ENCODE measurements at places on chromosomes 7 and 10.

DNA sequence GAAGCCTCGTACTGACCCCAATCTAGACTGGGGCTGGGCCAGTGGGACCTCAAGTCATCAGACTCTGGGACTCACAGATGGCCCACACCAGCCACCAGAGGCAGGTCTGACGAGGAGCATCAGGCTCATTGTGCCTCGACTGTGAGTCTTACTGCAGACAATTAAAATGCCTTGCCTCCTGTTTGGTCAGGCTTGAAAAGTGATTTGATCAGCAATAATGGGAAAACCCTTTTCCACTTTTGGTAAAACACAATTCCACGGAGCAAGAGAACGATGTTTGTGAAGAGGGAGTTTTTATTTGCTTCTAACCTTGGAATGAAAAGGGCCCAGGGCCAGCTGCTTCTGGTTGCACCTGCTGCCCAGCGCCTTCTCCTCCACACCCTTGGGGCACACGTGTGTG is 43.9 kb downstream of the C10orf143 start:
- no peak for DNase-seq

GRCh38 chr10:59635502-59636290 is 74.0 kb downstream of the SLC16A9 start:
- DNase-seq: no peak

GRCh38 chr10:89615824-89616223 is 29.2 kb downstream of the PANK1 start:
- DNase-seq: no peak

GRCh38 chr7:127658970-127659630 is 7.1 kb downstream of the SND1 start:
- no peak for DNase-seq

DNA sequence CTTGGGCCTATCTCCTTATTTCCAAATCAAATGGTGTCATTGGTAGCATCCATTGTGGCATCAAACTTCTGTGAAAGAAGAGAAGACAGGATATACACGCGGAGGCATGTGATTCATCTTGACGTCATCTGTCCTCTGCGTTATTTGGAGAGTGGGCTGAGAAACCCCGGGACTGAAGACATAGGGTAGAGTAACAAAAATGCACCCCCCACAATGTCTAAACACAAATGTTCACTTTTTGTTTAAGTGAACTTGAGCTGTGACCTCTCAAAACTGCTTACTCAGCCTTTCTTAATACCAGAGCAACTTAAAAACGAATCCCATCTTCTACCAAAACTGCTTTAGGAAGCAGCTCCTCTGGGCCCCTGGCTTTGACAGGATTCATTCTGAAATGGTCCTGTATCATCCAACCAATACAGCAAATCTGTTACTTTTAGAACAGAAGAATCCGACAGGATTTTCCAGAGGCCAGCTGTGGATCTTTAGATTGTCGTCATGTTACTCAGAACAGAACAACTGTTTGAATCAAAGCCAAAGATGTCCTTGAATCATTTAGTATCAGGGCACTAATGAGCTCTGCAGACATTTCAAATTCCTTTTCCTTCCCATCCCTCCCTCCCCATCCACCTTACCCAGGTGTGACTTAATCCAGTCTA is 438.1 kb downstream of the SUGCT start:
- no peak for DNase-seq

DNA sequence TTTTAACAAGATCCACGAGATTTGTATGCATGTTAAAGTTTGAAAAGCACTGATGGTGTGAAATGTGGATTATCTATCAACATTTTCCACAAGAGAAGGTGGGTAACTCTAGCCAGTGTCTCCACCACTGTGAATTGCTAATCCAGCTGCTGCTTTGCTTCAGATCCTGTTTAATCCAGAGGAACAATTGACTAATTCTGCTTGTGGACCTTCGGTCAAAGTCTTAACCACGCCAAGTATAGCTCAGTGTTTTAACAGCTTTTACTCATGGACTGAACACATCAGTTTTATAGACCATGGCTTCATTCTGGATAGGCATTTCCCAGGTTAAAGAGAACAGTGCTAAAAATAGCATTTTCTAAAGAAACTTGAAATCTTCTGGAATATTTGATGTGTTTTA is 23.5 kb downstream of the ADK start:
- no peak for DNase-seq

DNA sequence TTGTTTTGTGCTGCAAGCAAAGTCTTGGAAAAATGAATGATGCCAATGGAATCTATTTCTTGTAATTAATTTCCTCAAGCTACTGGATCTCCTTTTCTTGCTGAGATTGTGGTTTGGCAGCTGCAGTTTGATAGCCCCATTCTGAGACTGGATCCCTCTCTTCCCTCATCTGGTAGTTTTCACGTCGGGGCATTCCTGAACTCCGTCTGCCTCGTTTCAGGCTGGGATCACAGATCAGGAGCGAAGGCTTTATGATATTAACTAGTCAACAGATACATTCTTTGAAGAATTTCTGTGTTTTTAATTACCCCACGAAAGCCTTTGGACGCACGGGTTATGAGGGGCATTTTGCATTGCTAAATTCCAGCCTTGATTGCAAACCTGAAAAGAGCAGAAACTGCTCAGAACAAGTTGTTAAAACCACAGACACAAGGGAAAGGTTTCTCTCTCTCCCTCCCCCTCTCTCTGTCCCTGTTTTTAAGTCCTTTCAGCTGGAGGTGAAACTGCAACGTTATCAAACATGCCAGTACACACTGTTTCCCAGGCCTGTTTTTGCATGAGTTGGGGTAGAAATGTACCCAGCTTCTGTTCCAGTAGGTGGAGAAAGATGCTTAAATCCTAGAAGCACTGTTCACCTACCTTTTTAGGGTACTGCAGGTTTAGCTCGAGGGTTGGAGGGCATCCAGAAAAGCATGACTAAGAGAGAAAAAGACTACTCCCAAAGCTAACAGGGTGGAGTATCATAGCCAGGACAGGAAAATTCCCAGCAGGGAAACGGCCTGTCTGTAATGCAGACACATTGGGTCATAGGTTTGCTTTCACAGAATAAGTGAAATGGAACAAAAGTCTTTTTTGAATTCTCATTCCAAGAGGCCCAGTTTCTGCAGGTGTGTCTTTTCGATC is 124.3 kb downstream of the CUX1 start:
- no peak for DNase-seq

GRCh38 chr7:132518102-132518838 is 58.0 kb downstream of the PLXNA4 start:
- DNase-seq: no peak

DNA sequence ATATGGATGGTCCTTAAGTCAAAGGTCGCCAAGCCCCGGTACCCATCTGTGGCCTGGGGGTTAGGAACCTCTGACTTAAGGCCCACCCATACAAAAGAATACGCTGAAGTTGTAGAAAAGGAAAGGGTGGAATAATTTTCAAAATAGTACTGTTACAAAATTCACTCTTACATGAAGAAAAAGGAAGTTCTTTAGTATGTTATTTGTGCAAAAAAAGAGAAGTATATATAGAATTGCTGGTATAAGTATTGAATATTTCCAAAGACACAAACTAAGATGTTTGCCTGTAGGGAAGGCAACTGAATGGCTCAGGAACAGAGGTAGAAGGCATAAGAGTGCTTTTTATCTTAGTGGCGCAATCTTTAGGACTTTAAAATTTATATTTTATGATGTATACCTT is 78.7 kb downstream of the PRLHR start:
- no peak for DNase-seq

- no peak for DNase-seq
Observed at GRCh38 chr7:24773646-24774045, 16.4 kb upstream of the GSDME start.

All from GM06990 (cell line).